Mesothelial cell of epicardium (in vitro differentiated cells): ENCODE measurements at places on chromosomes 16 and 17. TPM values are rescaled to one million over a fixed set of nuclear protein-coding genes. Genes with fewer than 3 reads are reported as not detected.

DNA sequence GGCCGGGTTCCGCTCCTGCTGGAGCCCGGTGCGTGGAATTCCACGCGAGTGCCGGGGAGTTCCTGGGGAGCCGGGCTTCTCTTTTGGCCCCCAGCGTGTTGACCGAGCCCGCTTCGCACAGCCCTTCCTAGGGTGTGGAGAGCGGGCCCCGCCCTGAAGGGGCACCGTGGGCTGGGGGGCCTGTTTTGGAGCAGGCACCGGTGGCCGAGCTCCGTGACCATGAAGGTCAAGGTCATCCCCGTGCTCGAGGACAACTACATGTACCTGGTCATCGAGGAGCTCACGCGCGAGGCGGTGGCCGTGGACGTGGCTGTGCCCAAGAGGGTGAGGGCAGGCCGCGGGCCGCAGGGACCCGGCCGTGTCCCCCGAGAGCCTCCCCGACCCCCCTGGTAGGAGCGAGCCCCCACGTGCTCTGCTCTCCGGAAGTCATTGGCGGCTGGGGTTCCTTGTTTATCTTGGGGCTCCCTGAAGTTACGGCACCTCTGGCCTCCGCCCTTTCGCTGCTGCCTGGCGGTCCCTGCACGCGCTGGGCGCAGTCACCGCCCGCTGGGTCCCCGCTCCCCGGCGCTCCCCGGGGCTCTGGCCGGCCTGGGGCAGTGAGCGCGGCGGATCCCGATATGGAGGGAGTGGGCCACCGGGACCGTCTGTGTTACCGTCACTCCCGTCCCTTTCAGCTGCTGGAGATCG is 528 bp downstream of the HAGHL start:
- no peak for DNase-seq

- no peak for DNase-seq
Measured at GRCh38 chr17:46785696-46786095, 32.8 kb downstream of the WNT3 start.

DNA sequence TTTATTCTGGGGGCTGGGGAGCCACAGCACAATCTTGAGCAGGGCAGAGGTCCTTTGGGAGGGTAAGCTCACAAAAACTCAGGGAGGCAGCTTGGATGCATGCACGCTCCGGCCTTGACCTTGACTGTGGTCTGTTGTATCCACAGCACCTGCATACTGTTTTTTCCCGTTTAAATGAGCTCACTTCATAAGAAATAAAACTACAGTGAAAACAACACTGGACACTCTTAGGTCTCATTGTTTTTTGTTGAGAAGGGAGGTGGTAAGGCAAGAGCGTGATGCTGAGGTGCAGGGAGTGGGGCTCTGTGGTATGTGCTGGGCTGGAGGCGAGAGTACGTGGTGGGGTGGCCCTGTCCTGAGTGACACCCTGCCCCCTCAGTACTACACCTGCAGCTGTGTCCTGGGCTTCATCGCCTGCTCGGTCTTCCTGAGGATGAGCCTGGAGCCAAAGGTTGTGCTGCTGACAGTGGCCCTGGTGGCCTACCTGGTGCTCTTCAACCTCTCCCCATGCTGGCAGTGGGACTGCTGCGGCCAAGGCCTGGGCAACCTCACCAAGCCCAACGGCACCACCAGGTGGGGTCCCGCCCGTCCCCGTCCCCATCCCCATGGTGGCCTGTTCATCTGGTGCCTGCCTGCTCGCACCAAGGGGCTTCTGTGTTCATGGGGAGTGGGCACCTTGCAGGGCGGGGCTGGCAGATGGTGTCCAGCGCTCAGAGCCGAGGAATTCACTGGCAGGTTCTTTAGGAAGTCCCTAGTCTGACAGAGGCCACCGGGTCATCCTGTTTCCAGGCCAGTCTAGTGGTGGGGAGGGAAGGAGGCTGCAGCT is 44.2 kb downstream of the ADCY7 start:
- peak; percentile 32 for DNase-seq

GRCh38 chr16:2734844-2735515 is 15.0 kb upstream of the PRSS27 start:
- no peak for DNase-seq

GRCh38 chr17:17535957-17536356 is 39.8 kb upstream of the RASD1 start:
- DNase-seq, result no peak

DNA sequence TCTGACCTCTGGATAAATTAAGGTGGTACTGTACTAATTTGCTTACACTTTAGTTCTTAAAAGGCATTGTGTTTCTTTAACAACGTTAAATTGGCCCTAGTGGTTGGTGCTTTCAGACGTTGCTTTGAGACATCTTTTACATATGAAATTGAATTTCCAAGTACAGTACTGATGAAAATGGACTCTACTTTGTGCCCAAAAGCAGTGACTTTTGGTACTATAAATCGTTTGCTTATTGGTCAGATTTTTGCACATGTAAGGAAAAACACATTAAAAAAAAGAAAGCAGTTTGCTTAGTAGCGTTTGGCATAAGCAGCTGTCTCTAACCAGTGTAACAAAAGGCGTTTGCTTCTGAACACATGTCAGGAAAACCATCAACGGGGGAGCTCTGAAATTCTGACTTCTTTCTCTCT is 139.6 kb downstream of the CDK5R1 start:
- no peak for DNase-seq

DNA sequence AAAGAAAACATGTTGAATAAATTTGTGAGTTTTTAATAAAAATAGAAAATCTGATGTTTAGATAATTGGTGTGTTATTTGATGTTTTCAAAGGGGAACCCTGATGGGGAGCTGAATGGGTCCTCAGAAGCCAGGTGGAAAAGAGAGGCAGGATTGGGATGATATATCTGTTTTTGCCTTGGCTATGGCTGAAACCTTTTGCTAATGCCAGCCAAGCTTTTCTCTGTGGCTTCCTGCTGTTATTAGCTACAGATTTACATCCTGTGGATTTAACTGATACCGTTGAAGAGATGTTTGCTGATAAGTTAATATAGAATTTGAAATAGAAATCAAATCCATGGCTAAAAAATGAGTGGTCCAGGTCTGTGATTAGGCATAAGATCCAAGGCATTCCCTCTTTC is 4.2 kb upstream of the AATF start:
- DNase-seq, result no peak

The MFAP4 gene
- total RNA-seq, result 194 to 213 TPM (median 210 TPM) in 3 replicates

The EVPLL gene
- total RNA-seq, result not detected in 3 replicates

The SLC22A31 gene
- 1.1 to 1.7 TPM (median 1.1 TPM) in 3 replicates for total RNA-seq
